CD4-positive, alpha-beta T cell treated with Interferon alpha-2 for 1 hour (primary cell): ENCODE measurements at places on chromosomes 11 and 22.

DNA sequence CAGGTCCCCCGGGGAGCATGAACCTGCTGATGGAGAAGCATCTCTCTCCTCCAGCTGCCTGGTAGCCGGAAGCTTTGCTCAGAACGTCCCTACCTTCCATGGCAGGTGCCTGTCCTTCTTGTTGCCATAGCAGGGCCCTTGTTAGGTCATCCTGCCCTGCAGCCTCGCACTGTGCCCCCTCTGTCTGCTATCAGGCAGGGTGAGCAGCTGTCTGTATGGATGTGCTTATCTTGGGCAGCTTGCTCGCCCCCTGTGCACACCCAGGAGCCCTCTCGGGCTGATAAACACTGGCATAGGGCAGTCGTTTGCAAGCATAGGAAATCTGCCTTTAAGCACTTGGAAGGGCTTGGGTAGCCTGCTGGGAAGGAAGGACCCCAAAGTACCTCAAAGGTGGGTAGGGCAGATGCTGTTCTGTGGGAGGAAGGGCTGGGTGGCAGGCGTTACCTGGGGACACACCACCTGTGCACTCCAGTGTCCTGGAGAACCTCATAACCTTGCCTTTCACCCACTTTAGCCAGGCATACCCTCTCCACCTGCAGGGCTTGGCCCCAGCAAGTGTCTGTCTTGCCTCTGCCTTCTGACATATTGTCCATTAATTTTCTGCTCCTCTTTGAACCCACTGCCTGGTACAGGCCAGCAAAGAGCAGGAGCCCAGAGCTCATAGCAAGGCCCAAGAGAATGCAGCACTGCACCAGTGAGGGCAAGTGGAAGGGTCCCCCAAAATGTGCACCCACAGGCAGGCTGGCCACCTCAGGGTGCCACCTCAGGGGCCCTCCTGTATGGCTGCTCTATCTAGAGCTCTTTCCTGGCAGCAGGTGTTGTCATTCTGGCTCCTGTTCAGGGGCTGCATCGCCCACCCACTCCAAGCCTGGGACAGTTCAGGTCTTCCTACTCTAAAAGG is 8.0 kb upstream of the COMT start:
- no peak for DNase-seq

DNA sequence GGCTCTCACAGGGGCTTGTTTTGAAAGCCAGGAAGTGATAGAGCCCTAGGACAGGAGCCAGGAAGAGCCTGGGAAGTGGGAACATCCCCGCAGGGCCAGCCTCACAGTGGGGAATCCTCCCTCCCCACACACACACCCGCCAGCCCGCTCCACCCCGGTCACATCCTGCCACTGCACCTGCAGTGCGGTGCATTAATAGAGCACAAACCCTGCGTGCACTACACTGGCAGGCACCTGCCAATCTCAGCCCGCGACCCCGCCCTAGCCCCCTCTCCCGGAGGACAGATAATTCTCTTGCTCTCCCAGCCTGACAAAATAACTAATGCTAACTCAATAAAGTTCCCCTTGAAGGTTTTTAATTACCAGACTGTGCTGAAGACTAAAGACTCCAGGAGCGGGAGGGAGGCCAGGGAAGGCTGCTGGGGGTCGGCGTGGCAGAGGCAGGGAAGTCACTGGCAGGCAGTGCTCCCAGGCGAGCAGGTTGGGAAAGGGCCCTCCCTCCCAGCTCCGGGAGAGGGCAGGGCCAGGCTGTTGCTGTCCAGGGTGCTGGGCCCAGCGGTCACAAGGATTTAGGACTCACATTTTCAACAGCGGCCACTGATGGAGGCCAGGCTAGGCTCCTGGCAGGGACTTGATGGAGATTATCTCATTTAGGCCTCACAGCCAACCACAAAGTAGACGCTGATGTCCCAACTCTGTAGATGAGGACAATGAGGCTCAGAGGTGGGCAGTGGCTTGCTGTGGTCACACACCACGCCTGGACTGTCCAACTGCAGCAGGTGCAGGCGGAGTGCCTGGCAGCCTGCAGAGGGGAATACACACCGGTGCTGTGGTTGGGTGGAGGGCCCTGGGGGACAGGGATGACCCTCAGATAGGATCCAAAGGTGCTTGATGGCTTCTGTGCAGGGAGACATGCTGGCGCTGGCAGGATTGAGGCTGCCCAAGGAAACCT is 23.9 kb upstream of the TCF20 start:
- DNase-seq = peak; percentile 44

- peak; percentile 81 for DNase-seq
Measured at GRCh38 chr11:35391922-35392688, 27.3 kb downstream of the SLC1A2 start.

DNA sequence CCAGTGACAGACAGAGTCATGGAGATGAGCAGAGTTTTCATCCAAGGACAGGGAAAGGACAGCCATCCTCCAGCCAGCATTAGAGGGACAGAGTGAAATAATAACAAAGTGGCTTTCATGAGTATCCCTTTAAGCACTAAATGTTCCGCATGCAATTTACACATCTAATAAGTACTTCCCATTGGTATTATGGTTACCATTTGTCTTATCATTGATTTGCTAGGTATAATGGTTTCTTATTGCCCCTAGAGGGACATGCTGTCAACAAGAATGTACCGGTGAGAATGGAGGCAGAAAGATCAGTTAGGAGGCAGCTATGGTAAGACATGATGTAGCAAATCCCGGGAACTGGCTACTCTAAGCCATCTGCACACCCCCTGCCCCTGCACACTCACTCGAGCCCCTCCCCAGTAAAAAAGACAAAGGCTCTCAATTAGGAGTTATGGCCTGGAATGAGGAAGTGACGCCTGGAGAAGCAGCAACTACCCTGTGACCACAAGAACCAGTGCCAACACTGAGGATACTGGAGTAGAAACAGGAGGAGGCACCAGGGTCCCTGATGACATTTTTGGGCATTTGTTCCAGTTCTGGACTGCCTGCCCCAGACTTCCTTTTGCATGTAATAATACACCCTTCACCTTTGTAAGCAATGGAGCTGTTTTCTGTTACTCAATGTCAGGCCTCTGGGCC is 30.2 kb upstream of the HMGXB4 start:
- DNase-seq = no peak

- no peak for DNase-seq
Measured at GRCh38 chr11:8375932-8376331, 112.3 kb upstream of the LMO1 start.

DNA sequence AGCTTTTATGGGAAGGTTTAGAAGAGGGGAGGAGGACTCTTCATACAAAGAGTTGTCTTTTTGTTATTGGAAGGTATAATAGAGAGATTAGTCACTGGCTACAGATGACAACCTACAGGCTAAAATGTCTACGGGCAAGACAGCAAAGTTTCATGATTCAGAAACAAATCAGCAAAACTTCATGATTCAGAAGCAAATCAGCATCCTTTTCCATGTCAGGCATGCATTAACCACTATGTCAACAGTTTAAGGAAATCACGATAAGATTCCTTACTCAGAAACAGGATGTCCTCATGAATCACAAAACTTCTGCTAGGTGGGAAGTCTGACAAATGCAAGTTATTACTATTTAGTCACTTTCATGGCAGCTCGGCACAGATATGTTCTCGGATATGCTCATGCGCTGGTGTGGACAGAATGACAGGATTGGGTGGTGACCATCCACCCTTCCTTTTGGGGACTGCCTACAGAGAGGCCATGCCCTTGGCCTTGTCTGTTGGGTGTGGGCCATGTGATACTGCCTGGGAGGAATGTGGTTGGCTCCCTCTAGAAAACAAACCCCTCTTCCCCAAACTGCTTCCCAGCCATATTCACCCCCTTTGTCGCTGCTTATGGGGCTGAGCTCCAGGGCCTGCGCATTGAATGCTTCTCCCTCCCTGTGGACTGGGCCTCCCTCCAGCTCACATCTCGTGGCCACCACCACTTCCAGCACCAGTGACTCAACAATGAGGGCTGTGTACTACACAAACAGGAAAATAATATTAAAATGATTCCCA is 10.1 kb downstream of the C11orf91 start:
- no peak for DNase-seq

DNA sequence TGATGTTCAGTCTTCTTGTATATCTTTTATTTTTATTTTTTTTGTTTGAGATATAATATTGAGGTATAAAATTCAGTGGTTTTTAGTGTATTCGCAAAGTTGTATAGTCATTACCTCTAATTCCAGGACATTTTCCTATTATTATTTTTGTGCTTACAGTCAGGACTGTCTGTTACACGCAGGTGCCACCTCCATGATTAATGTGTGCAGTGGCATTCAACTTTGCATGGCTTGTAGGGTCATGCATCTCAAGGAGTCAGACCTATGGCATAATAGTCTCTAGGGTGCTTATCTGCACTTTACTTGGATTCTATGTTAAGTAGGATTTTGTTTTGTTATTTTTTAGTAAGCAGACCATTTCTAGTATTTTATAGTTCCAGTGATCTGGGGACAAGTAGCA is 1.0 kb downstream of the CTR9 start:
- no peak for DNase-seq

DNA sequence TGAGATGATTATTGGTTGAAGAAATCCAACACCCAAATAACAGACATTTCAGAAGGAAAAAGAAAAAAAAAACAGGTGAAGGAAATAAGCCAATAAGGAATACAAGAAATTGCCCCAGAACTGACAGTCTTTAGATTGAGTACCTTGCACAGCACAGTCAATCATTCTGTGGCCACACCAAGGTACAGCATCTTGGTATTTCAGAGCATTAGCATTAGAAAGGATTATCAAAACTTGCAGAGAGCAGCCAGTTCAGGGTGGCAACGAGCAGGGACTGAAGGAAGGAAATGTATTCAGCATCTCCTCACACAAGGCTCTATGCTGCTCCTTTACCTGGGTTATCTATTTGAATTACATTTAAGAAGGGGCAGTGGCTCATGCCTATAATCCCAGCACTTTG is 2.1 kb downstream of the ADA2 start:
- DNase-seq = no peak

GRCh38 chr11:57644748-57645688 is 4.7 kb downstream of the YPEL4 start:
- peak; percentile 91 for DNase-seq

DNA sequence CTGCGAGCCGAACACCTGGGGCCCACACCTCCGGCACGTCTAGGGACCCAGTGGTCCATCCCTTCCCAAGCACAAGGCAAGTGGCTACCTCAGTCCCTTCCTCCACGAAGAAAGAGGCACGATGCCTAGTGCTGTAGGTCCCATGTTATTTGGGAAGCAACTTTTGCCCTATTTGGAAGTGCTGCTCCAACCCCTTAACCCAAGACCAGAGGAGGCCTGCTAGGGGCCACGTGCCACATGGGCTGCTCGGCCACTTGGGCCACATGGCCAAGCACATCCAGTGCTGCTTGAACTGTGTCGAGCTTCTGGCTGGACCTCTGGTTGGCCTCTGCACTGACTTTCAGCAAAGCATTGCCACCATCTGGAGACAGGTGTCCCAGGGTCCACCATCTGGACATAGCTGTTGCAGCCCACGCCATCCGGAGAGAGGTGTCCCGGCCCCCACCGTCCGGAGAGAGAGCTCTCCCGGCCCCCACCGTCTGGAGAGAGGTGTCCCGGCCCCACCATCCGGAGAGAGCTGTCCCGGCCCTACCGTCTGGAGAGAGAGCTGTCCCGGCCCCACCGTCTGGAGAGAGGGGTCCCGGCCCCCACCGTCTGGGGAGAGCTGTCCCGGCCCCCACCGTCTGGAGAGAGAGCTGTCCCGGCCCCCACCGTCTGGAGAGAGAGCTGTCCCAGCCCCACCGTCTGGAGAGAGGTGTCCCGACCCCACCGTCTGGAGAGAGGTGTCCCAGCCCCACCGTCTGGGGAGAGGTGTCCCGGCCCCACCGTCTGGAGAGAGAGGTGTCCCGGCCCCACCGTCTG is 6.5 kb upstream of the B4GALNT4 start:
- DNase-seq = no peak

DNA sequence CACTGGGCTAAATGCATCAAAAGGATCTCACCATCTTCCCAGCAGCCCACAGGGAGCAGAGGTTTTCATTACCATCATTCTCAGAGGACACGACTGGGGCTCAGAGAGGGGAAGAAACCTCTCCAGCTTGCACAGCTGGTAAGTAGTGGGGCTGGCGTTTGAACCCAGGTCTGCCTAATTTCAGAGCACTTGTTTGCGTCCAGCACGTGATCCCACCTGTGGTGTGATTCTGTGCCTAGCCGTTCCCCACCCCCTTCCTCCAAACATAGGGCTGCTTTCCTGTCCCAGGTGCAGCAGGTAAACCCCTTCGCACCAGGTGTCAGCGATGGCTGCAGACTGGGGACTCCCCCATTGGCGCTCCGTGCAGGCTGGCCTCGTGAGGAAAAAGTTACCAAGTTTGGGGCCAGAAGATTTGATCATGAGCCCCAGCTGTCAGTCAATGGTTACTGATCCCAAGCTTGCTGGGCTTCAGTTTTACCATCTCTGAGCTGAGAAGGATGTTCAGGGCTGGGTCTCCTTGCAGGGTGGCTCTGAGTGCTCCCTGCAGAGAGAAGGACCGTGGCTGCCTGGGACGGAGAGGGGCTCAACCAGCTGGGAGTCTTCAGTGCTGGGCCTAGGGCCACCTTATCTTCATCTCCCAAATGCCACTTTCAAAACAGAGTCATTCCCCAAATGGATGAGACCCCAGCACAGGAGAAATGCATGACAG is 445.6 kb downstream of the TBC1D22A start:
- DNase-seq = no peak

- DNase-seq = no peak
Measured at GRCh38 chr22:40486962-40487602, 116.7 kb downstream of the SGSM3 start.

GRCh38 chr22:22515890-22516289 is 4.2 kb downstream of the ZNF280A start:
- no peak for DNase-seq
